ENCODE measurements at places on chromosomes 12 and 14.
A peak's percentile ranks its signal among the peaks of the same experiment; 100 is the strongest.

DNA sequence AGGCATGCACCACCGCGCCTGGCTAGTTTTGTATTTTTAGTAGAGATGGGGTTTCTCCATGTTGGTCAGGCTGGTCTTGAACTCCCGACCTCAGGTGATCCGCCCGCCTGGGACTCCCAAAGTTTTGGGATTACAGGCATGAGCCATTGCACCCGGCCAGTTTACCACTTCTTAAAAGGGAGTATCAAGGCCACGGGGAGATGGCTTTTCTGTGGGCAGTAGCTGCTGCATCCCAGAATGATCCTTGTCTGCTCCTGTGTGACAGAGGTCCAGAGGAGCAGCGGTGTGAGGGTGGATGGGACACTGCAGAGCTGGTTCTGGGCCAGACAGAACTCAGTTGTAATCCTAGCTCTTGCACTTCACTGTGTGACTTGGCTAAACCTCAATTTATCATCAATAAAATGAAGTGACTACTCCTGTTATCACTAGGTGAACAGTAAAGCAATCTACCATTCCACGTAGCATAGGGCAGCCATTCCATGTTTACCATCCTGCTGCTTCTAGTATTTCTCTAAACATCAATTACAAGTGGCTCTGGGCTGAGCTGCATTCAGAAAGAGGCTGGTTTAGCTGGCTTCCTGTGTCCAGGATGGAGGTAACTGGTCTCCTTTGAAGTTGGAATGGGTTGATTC is 3.0 kb upstream of the NPFF start:
- no peak for DNase-seq

- no peak for DNase-seq
Observed at GRCh38 chr12:124786061-124786964, 77.4 kb downstream of the SCARB1 start.

- DNase-seq = no peak
Observed at GRCh38 chr12:98211909-98212695, 303.3 kb upstream of the TMPO start.

DNA sequence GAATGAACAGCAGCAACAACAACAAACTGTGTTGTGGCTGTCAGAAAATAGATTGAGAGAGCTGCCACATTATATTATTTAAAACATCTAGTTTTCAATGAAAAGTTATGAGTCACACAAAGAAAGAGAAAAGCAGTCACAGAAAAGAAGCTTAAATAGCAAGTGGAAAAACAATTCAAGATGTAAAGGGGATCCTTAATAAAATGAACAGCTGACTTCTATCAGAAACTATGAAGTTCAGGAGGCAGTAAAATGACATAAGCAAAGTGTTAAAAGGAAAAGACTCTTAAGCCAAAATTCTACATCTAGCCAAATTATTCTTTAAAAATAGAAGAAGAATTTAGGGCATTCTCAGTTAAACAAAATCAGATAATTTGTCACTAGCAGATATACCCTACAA is 5.6 kb downstream of the CLEC14A start:
- DNase-seq = no peak

DNA sequence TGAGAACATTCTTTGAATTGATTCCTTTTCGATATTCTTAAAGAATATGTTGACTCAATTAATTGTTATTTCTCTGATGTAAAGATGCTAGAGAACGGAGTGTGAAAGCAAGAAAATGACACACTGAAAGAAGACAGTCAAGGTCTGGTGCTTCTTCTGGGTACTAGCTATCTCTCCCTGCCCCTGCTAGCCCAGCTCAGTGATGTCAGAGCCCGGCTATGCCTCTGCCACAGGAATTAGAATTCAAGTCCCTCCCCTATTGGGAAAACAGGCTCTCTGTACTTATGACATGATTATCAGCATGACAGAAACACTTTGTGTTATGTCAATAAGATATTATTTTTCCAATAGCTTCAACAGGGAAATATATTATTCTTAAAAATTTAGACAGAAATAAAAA is 252.4 kb downstream of the KCNC2 start:
- DNase-seq = no peak

DNA sequence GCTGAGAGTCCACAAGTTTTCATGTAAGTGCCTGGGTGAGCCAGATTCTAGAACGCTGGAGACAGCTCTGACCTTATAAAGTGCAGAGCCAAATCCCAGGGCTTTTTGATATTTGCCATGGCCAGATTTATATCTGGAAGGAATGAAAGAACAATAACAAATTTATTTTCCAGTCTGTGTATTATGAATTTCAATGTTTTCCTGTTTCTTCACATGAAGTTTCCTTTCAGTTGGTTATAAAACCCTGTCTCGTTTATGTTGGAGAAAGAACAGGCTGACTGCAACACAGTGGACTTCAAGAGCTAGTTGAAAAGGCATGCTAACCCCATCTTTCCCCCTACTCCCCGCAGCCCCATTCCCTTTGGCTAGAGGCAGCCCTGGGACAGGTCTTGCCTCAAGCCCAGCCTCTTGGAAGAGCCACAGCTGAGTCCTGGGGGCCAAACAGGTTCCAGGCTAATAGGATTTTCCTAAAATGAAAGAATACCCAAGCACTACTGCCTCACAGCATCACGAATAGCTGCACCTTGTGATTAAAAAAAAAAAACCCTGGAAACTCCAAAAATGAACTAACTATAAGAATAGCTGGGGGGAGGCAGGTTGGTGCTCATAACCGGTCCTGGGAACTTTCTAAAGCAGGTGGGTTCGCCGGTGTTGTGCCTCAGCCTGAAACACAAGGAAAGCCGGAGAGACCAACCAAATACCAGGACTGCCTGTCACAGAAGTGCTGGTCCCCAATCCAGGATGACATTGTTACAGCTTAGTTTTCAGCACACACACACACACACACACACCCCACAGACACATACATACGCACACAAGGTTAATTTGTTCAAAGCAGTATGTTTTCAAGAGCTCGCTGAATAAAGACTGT is 1.5 kb downstream of the FBLN5 start:
- no peak for DNase-seq

DNA sequence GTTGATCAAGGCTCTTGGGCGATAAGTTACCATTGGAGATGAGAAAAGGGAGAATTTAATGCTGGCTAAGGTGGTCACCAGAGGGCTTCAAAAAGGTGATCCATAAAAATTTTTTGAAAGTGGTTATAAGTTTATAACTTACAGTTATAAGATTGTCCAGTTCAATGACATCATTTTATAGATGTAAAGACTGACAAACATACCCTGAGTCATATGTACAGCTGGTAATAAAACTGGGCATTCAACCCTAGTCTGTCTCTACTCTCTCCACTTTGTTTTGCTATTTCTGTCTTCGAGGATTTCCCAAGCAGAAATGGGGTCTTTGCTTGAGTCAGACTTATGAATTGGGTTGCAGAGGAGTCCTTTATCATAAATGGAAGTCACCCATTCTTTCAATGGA is 454.0 kb downstream of the SOX5 start:
- no peak for DNase-seq

DNA sequence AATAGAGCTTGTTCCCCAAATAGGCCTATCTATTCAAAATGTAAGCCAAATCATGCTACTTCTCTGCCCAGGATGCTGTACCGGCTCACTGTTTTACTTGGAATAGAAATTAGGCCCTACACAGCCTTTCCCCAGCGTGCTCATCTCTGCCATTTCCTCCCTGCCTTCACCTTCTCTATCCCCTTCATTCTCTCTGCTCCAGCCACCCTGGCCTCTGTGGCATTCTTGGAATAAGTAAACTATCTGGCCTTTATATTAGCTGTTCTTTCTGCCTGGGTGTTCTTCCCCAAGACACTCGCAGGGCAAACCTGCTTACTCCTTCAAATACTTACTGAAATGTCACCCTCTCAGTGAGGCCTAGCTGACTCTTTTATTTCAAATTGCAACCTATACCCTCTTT is 30.9 kb upstream of the DYRK2 start:
- DNase-seq = no peak

GRCh38 chr12:131369094-131369845 is 341.6 kb upstream of the SFSWAP start:
- DNase-seq = no peak

GRCh38 chr12:54017027-54017788 is 8.4 kb downstream of the HOXC8 start:
- DNase-seq = no peak

DNA sequence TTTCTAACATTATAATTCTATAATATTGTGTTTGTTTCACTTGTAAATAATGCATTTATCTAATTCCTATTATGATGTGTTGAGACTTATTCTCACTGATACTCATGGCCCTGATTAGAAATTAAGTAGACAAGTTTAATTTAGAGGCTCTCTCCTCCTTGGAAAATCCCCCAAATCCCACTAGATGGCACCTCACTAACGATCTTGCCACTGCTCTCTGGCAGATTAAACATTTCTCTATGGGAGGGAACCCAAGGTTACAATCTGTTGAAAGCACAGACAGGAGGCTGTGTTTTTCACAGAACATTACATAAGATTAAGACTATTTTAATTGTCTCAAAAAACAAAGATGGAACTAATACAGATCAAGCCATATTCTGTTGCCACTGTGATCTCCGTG is 318.7 kb downstream of the LRFN5 start:
- DNase-seq = no peak

GRCh38 chr12:49808686-49809380 is 19.4 kb downstream of the NCKAP5L start:
- no peak for DNase-seq

GRCh38 chr12:75977952-75978671 is 53.5 kb downstream of the PHLDA1 start:
- DNase-seq = peak; percentile 79

GRCh38 chr14:54908190-54908589 is 5.6 kb upstream of the GCH1 start:
- DNase-seq = no peak

DNA sequence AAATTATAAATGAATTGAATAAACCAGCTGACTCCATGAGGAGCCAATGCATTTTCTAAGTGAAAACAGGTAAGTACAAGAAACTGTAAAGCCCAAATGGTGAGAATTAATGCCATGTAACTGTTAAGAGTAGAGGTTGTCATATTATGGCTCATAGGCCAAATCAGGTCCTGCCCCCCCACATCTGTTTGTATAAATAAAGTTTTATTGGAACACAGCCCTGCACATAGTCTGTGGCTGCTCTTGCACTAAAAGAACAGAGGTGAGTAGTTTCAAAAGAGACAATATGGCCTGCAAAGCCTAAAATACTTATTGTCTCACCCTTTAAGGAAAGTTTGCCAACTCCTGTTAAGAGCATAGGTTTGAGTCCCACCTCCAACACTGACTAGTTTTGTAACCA is 140.5 kb upstream of the SRRM4 start:
- DNase-seq = no peak

GRCh38 chr12:48980953-48981756 is 3.0 kb downstream of the WNT1 start:
- no peak for DNase-seq

DNA sequence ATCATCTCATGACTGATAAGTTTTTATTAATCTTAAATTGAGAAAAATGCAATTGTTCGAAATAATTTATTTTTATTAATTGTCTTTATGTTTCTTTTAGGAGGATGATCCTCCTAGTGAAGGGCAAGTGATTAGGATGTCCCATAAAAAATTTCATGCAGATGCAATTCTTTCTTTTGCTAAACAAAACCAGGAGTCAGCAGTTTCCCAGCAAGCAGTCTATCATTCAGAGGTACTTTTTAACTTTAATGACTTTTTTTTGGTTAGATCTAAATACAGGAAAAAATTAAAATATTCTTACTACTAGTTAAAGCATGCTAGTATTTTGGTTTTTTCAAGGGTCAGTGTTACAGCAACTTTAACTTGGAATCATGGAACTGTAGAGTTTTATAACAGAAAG is 64.5 kb downstream of the KIAA0586 start:
- DNase-seq = no peak

DNA sequence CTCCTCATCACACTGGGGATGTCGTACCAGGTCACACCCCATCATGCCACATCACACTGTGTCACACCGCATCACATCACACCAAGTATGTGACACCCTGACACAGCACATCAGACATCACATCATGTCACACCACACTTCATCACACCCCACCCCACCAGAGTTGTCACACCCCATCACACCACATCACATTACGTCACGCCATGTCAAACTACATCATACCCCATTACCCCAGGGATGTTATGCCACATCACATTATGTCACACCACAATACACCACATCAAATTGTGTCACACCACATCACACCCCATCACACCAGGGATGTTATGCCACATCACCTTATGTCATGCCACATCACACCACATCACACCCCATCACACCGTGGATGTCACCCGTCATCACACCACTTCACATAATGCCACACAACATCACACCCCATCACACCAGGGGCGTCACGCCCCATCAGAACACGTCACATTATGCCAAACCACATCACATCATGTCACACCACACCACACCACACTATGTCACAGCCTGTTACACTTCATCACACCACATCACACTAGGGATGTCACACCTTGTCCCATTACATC is 133.6 kb downstream of the TMEM121 start:
- DNase-seq = no peak

- DNase-seq = no peak
Observed at GRCh38 chr14:76920331-76921087, 94.3 kb downstream of the LRRC74A start.

GRCh38 chr14:37753459-37753858 is 158.0 kb downstream of the TTC6 start:
- DNase-seq = no peak

DNA sequence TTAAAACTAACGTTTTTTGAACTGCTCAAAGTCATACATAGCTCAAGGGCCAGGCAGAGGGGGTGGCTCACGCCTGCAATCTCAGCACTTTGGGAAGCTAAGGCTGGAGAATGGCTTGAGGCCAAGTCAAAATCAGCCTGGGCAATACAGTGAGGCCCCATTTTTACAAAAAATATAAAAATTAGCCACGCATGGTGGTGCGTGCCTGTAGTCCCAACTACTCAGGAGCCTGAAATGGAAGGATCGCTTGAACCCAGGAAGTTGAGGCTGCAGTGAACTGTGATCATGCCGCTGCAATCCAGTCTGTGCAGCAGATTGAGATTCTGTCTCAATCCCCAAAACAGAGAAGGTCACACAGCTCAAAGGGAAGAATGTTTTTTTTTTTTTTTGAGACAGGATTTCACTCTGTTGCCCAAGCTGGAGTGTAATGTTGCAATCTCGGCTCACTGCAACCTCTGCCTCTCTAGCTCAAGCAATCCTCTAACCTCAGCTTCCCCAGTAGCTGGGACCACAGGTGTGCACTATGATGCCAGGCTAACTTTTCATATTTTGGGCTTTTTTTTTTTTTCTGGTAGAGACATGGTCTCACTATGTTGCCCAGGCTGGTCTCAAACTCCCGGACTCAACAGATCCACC is 2.9 kb downstream of the RBM23 start:
- DNase-seq = no peak

DNA sequence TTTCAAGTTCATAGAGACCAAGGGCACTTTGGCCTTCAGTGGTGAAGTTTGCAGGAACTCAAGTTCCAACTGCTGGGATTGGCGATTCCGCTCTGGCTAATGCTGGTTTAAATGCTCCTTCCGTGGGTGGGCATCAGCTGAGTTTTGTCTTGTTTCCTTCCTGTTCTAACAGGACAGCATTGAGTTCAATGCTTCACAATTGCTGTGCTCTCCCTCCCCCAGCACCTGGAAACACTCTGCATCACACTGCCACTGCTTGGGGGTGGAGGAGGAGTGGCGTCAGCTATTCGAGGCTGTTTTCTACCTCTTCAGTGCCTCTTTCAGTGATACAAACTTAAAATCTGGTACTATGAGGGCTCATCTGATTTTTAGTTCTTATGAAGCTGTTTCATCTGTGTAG is 634.9 kb downstream of the FSCB start:
- DNase-seq = no peak
